ENCODE measurements at places on chromosomes 13 and 19.

- DNase-seq: no peak
Measured at GRCh38 chr19:45125975-45126493, 33.1 kb downstream of the PPP1R37 start.

DNA sequence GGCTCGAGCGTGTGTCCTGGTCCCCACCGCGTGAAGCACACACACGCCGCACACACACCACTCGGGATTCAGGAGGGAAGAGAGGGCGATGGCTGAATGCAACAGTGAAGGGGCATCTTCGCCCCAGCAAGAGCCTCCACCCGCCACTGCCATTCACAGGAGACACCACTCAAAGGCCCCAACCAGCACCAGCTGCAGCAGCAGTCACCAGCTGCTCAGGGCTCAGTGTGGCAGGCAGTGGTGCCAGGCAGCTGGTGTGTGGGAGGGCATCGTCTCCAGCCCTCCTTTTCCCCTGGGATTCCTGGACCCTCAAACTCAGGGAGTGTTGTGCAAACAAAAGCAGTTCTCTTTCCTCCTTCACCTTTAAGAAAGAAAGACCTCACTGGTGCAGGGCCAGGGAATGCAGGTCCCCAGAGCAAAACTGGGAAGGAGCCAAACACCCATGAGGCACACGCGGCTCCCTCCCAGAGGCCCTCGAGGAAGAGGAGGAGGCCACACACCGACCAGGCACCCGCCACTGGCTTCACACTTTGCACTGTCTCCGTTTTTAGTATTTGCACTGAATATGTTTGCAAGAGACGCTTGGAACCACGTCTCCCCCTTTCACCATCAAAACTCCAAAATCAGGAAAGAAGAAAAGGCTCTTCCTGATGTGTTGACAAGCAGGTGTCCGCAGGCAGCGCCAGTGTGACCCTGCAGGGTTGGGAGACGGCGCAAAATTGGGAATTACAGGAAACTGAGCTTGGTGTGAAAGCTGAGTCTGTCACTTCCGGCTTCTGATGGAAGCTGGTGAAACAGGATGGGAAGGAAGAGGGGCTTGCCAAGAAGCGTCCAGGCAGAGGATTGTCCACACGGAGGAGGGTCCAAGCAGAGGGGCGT lies 26.4 kb upstream of the F7 start:
- DNase-seq: peak; percentile 39

GRCh38 chr19:15234431-15235130 lies 2.3 kb upstream of the EPHX3 start:
- DNase-seq: no peak

DNA sequence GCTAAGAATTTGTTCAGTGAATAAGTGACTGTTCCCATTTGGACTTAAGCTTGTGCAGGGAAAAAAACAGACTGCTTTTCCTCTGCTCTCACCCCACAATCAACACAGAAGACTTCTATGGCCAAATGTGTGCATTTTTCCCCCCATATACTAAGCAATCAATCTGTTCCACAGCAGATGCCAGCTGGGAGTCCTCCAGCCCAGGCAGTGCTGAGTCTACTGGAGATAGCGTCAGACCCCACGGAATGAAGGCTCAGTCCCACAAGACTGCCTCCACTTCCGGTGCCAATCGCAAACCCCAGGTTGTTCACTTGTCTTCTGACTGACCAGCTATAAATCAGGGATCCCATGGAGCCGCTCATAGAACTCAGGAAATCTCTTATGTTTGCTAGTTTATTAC lies 69.5 kb upstream of the ANKRD10 start:
- DNase-seq: no peak

Data from C1 segment of cervical spinal cord (tissue), 14 donors.